AG04449 (cell line): ENCODE measurements at places on chromosomes 13 and 19.
A peak's percentile ranks its signal among the peaks of the same experiment; 100 is the strongest.

DNA sequence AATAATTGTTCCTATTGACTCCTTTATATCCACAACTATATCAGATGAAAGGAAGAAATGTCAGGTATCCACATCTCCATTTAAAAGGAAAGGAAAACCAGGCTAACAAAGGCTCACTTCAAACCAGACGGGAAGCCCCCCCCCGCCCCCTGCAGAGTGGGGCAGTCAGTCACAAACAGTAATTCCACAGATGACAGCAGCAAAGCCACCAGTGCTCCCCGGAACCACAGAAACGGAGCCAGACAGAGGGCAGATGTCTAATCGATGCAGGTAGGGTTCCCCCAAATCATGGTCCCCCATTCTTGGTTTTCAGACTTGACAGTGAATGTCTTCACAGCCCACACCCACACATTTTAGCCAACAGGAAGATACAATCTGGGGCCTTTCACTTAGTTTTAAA, 100.8 kb downstream of the STK24 start:
- DNase-seq, result no peak

DNA sequence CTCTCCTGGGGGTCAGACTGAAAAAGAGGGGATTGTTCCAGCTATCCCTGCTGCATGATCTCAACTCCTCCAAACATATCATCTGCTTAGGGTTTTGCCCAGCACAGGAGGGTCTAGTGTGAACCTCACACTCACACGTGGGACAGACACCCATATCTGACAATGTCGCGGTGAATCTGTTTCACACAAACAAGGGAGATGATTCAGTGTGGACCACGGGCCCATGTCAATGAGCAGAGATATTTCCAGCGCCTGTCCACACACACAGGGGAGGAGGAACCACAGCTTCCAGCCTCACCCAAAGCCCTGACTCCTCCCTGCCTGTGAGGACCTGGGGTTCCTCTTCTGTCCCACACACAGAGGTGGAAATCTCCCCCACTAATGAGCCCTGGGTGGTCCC, 29.6 kb upstream of the KIR3DL3 start:
- DNase-seq, result no peak

- DNase-seq, result no peak
These were observed 37.5 kb downstream of the DACH1 start for GRCh38 chr13:71829547-71829946.

DNA sequence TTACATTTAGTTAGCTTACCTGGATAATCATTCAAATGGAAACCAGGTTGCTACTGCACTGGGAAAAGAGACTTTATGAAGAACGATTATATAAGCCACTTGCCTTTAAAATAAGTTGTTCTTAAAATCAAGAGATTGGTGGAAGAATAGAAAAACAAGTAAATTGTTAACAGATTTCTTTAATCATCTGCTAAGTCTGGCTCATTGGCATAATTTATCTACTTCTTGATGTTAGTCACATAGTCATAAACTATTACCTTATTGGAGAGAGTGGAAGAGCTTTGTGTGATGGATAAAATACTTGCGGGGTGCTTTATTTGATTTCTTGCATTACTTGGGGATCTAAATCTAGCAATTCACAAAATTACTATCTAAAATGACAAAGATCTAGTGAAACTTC, 6.8 kb downstream of the LSM14A start:
- DNase-seq, result no peak

- no peak for DNase-seq
These were observed 85.0 kb upstream of the UBL3 start for GRCh38 chr13:29935309-29935981.

DNA sequence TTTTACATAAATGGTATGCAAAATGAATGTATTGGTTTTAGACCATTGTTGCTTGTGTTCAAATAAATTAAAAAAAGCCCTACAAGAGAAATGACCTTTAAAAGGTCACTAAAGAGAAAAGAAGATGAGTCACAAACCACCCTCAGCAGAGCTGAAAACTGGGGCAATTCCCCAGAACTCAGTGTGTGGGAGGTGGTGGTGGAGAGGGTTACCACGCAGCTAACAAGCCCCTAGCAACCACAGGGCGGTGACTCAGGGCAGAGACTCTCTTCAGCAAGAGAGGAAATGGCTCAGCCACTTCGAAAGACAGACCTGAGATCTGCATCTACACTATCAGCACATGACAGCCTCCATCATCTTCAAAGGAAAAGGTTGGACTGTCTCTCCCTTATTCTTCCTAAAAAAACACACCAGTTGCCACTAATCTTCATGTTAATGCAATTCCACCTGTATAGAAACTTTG, 29.4 kb upstream of the NDFIP2 start:
- peak; percentile 74 for DNase-seq

- DNase-seq, result no peak
These were observed 11.3 kb upstream of the ZBTB7A start for GRCh38 chr19:4077800-4078684.

GRCh38 chr13:100163375-100163774, 74.5 kb downstream of the PCCA start:
- no peak for DNase-seq

DNA sequence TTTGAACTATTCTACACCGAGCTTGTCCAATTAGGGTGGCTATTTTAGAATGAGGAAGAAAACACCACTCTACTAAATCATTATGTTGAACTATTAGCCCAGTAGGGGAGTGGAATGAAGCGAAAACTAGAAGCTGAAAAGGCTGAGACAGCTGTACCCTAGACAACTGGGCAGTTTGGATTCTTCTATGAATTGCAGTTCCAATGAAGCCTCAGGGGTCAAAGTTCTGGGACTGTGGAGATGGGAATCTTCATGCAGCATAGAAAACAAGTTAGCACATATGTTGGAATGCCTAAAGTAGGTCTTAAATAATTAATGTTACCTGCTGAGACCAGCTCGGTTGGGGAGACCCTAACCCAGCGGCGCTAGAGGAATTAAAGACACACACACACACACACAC, 62.7 kb upstream of the ZNF726 start:
- DNase-seq, result no peak

GRCh38 chr19:16977306-16977705, 49.3 kb downstream of the CPAMD8 start:
- DNase-seq, result no peak

DNA sequence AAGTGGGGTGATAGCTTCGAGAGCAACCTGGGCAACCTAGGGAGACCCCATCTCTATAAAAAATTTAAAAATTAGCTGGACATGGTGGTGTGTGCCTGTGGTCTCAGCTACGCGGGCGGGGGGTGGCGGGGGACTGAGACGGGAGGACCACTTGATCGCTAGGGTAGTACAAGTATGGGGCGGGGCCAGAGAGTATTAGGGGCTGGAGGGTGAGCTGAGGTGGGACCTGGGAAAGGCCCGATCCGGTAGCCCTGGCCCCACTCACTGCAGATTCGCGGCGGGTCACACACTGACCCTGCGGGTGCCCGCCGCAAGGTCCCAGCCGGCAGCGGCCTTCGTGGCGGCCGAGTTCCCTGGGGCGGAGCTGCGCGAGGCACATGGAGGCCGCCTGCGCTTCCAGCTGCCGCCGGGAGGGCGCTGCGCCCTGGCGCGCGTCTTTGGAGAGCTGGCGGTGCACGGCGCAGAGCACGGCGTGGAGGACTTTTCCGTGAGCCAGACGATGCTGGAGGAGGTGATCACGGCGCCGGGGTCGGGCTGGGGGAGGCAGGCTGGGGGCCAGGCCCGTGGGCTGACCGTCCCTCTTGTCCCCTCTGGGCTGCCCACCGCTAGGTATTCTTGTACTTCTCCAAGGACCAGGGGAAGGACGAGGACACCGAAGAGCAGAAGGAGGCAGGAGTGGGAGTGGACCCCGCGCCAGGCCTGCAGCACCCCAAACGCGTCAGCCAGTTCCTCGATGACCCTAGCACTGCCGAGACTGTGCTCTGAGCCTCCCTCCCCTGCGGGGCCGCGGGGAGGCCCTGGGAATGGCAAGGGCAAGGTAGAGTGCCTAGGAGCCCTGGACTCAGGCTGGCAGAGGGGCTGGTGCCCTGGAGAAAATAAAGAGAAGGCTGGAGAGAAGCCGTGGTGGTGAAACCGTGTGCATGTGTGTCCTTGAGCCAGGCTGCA, 2.0 kb upstream of the ARHGAP45 start:
- DNase-seq, result no peak

DNA sequence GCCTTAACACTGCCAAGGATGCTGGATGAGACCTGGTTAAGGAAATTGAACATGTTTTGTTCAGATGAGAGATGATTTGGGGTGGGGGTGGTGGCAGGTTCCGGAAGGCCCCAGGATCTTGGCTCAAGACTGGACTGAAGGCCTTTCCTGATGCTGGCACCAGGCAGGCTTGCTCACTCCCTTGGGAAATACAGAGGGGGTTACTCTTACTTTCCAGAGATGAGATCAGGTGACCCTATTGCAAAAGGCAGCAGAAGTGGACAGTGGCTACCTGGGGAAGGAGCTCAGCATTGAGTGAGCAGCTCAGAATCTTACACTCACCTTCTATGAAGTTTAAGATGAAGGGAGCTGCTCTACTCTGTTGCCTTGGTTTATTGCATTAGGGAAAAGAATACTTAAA, 10.8 kb downstream of the GATAD2A start:
- no peak for DNase-seq

GRCh38 chr13:52707375-52707774, 32.2 kb downstream of the CNMD start:
- no peak for DNase-seq

DNA sequence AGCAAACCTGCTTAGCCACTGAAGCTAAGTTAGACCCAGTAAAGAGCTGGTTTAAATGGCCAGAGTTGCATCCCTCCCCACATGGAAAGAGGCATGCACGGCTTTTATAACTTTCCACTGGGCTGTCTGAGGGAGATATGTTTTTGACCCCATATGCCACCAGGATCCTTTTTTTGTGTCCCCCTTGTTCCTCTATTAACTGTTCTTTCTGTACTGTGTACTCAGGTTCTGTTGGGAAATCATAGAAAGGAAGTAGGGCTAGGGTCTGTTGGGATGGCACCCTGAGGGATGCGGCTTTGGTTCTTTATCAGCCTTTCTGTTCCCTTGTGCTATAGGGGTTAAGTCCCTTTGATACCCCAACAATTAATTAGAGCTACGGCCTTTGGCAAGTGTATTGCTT, 12.2 kb upstream of the TM9SF2 start:
- no peak for DNase-seq

- no peak for DNase-seq
These were observed 583 bp downstream of the AKAP8L start for GRCh38 chr19:15418231-15418578.

- DNase-seq, result no peak
These were observed 5.3 kb downstream of the VWA8 start for GRCh38 chr13:41955605-41956004.

- no peak for DNase-seq
These were observed 806 bp downstream of the ZNF90 start for GRCh38 chr19:20078581-20079031.

- DNase-seq, result no peak
These were observed 47.9 kb upstream of the POMP start for GRCh38 chr13:28610996-28611395.

DNA sequence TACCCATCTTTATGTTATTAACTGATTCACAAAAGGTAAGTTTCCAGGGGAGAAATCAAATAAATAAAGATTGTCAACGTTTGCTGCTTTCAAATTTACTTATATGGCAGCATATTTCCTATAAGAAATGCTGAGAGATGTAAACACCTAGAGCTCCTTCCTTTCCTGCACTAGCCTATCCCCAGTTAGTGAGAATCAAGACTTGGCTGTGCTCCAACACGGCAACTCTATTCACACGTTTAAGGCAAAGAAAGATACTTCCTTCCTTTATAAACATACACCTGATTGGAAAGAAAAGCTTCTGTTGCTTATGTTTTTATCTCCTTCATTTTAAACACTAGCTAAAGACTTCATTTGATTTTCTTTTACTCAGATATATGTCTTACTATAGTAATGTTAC, 107.0 kb downstream of the PCDH9 start:
- no peak for DNase-seq

GRCh38 chr19:47839913-47840312, 18.2 kb downstream of the CRX start:
- DNase-seq, result no peak

- no peak for DNase-seq
These were observed 11.6 kb downstream of the PARP4 start for GRCh38 chr13:24500977-24501376.

GRCh38 chr19:35037716-35038622, 3.6 kb upstream of the HPN start:
- no peak for DNase-seq

DNA sequence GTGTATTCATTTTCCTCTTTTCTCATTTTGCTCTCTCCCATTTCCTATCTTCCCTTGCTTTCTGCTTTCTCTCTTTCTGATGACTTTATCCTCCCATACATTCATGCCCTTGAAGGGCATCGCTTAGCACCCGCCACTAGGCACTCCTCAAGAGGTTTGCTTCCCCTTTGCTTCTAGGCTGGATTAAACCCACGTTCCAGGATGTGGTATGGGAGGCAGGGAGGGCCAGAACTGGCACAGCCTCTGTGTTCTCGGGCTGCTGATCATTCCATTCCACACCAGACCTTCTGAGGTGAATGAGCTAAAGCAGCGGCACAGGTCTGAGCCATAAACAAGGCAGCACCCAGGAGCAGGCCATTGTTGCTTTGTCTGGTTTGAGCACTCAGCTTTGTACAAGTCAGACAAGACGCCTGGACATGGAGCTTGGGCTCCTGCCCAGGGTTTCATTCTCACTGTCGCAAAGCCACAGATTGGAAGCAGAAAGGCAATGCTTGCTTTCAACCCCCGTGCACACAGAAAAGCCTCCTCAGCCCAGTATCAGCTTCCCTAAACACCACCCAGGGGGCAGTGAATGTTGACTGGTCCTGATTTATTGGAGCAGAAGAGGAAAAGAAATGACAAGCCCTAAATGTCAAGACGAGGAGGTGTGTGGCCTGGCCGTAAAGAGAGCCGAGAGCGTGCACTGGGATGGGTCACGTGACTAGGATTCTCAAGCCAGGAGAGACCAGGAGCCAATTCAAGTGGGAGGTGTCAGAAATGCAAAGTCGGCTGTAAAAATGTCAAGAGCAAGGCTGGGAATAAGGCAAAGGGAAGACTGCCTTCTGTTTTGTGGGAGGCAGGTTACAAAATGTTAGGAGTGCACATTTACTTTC, 218.0 kb upstream of the SERP2 start:
- DNase-seq, result no peak
